Cardiac septum (tissue), 1 donor: ENCODE measurements at places on chromosomes 7 and 10. TPM values are rescaled to one million over a fixed set of nuclear protein-coding genes. Genes with fewer than 3 reads are reported as not detected.

The C7orf57 gene
- not detected for total RNA-seq

The CPA2 gene
- total RNA-seq, result not detected

The ADAM12 gene
- total RNA-seq, result 1.3 TPM

The HOXA2 gene
- total RNA-seq, result 0.30 TPM

The SND1 gene
- 66.7 TPM for total RNA-seq

The CNPY1 gene
- total RNA-seq, result not detected

The SPDYE16 gene
- total RNA-seq, result not detected

The FAM171A1 gene
- total RNA-seq, result 8.3 TPM

The AKR1C4 gene
- not detected for total RNA-seq

The HACD1 gene
- total RNA-seq, result 213 TPM

The ACTL6B gene
- total RNA-seq, result not detected

The KEL gene
- total RNA-seq, result 0.57 TPM

The NPTX2 gene
- total RNA-seq, result 0.43 TPM

The LRIT1 gene
- total RNA-seq, result not detected

The PRKG1 gene
- total RNA-seq, result 35.6 TPM

The CDC14C gene
- total RNA-seq, result not detected

The CUZD1 gene
- total RNA-seq, result 0.35 TPM

The CELF2 gene
- 67.5 TPM for total RNA-seq

The NAT16 gene
- total RNA-seq, result not detected

The CASTOR2 gene
- total RNA-seq, result 27.3 TPM

The TRIL gene
- total RNA-seq, result 2.6 TPM

The ANXA11 gene
- total RNA-seq, result 406 TPM

The TRIM50 gene
- total RNA-seq, result not detected

The TMEM139 gene
- total RNA-seq, result 6.9 TPM

The TEX47 gene
- total RNA-seq, result 0.24 TPM

The ARHGAP12 gene
- total RNA-seq, result 21.7 TPM
